NCI-H774 (cell line): ENCODE measurements at places on chromosomes 7 and 10.
A peak's percentile ranks its signal among the peaks of the same experiment; 100 is the strongest.

DNA sequence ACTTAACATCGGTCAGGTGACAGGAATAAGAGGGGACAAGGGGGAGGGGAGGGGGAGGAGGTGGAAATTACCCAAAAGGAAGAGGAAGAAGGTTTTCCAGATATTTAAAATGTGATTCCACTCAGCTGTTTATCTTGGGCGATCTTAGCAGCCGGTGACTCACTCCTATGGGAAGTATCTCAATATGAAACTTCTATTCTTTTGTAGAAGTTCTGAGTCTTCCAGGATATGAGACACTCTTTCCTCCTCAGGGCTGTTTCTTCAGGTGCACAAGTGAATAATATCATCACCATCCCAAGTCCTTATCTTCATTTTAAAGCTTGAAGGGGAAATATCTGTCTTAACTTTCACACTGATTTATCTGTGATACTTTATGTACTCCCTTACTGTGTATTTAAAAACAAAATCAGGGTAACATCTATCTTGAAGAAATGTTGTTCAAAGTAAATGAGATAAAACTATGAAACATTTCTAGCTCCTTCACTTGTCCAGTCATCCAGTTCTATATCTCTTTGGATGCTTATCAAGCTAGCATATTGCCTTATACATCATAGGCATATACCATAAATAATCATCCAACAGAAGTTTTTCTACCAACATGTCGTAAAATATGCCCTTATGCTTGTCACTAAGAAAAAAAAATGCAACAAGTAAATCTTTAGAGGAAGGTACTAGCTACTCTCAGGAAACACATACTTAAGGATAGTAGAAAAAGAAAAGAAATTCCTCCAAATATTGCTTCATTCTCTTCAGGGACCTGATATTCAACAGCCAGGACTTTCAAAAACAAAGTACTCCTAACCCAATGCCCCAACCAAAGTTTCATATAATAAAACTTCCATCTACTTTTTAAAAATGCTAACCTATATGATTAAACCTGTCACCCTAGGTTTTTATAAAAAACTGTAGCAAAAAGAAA is 13.7 kb downstream of the DOCK4 start:
- no peak for DNase-seq

DNA sequence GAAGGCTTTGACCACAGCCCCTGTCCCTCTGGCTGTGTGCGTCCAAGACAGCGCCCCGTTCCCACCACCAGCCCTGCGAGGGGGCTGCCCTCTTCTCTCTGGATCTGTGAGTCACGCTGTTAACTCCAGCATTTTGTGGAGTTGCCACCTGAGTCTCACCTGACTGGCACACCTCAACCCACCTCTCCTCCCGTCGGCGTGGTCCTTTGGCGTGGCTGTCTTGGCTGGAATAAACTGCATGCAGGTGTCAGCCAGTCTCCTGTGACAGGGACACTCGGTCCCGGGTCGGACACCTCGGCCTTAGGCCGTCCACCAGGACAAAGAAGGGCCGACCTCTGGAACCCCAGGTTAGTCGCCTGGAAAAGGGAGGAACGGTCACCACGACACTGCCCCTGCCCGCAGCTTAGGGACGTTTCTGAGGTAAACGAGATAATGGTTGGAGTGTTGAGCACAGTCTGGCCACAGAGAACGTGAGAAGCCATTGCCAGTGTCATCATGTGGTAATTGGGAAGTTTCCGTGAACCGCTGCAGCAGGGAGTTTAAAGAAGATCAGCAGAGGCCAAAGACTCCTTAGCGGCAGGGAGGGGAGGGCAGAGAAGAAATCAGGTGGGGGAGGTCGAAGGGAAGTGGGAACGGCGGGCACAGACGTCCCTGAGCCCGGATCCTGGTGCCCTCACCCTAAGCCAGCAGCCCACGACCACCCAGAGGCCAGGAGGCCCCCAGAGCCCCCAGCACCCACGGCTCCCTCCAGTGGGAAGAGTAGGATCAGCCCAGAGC is 73.6 kb upstream of the FAM20C start:
- DNase-seq: no peak

- no peak for DNase-seq
Observed at GRCh38 chr7:117993377-117994003, 120.2 kb upstream of the CTTNBP2 start.

DNA sequence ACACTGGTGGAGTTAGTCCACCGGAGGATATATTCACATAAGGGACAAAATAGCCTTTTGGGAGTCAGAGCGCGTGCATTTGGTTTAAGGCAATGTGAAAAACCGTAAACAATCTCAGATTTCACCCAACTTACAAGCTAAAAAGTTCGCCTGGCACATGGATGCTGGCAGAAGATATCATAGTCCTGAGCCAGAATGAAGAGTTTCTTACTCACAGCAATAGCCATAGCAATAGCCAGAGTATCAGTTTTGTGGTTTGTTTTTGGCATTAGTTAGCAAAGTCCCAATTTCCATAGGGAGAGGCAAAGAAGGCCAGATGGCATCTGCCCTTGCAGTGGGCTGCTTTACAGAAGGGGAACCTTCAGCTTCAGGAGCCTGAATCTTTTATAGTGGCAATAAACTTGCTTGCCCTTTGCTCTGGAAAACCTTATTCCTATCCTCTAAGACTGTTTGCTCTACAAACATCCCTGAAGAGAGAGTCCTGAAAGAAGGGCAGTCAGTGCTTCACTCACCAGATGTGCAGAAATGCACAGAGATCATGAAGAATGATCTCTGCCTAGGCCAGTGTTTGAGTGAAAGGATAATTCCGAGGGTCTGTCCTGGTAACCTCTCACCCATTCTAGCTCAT is 28.7 kb upstream of the RSBN1L start:
- no peak for DNase-seq

DNA sequence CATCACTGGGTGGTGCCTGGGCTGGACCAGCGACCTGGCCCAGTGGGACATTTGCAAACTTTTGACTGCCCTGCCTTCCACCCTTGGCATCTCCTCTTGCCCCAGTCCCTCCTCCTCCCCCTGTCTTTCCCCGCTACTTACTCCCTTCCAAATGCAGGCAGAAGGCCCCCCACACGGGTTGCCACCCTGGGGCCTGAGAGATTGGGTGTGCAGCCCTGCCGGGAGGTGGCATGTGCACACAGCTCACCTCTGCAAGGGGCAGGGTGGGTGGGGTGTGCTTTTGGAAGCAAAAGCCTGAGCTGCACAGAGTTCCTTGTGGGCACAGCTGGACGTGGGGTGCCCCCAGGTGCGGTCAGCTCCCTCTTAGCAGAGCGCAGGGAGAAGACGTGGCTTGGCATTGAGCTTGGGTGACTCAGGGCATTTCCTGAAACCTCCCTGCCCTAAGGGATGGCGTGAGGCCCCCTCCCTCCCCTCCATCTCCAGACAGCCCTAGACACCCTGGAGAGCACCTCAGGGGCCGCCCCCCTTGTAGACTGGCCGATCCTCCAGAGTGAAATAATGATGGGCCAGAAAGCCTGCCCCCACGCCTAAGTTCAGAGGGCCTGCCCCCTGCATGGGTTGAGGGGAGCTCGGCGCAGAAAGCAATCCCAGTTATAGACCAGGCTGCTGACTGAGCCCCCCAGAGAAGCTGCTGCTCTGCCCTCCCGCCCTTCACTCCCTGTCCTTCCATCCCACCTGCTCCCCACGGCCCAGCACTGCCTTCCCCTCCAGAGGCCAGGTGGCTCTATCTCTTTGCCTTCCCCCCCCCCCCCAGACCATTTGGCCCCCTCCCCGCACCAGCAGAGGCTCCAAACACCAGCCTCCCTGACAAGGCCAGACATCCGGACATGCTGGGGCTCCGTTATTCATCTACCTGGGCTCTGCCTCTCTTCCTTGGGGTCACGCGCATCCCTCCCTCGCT is 2.3 kb upstream of the SHH start:
- no peak for DNase-seq

DNA sequence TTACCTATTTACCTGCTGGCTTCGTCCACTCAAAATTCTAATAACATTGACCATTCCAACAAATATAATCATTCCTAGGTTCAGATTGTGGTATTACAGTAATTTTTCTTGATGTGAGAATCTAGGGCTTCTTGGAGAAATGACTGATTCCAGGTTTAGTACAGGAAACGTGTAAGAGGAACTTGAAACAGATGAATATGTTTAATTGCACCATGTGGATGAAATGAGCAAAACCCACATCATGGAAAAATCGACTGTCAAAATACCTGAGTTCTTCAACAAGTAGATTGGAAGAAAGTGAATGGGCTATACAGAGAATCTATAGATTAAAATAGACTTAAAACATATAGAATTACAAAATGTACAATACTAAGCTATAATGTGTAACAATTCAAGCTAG is 24.9 kb upstream of the OR9A4 start:
- DNase-seq: no peak

DNA sequence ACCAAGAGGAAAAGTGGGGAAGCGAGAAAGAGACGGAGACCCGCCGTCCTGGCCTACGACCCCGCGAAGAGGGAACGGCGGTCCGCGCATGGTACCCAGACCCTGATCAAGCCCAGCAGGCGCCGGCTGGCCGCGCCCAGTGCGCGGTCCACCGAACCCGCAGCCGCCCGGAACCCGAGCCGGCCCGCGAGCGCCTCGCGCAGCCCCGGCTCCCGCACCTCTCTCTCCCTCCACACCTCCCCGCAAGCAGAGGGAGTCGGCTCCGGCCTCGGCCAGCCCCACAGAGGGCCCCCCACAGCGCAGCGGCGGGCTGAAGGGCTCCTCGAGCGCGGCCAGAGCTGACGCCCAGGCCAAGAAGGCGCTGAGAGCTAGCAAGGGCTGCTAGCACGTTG is 164.7 kb downstream of the AGMO start:
- no peak for DNase-seq

- no peak for DNase-seq
Observed at GRCh38 chr10:131537281-131537680, 225.8 kb upstream of the TCERG1L start.

GRCh38 chr10:71643904-71644303 is 75.7 kb downstream of the C10orf105 start:
- no peak for DNase-seq

GRCh38 chr10:492836-493235 is 196.6 kb downstream of the DIP2C start:
- DNase-seq: no peak

GRCh38 chr10:89522463-89522862 is 12.9 kb downstream of the SLC16A12 start:
- DNase-seq: no peak

- no peak for DNase-seq
Observed at GRCh38 chr7:20282959-20283358, 47.7 kb upstream of the ITGB8 start.

- no peak for DNase-seq
Observed at GRCh38 chr7:139700505-139701235, 77.1 kb downstream of the HIPK2 start.

GRCh38 chr10:100713049-100713858 is 32.1 kb upstream of the PAX2 start:
- DNase-seq: no peak

- no peak for DNase-seq
Observed at GRCh38 chr7:155153676-155154075, 83.6 kb downstream of the HTR5A start.

DNA sequence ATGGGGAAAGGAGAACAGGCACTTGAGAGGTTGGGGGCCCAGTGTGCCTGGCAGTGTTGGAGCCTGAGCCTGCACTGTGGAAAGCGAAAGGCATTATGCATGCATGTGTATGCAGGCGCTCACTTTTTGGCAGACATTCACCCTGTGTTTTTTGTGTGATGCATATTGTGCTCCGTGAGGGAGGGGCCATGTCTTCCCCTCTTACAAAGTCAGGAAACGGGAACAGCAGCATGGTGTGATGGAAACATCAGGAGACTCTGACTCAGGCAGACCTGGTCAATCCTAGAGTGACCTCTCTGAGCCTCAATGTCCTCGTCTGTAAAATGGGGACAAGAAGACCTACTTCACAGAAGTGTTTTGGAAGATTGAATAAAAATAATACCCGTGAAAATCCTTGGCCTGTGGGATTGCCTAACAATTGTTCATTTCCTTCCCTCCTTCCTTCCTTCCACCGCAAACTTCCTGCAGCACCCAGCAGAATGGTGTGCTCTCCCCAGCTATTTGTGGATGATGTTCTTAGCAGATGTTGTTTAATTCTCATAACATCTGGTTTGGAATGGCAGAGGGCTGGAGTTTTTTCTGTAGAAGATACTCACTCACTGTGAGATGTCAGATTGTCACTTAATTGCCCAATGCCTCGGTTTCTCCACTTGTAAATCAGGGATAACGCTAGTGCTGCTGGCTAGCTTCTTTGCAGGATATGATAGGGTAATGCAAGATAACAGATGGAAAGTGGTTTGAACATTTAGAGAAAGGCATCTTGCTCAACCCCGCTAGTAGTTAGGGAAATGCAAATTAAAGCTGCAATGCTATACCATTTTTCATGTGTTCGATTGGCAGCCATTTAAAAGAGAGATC is 39.8 kb downstream of the CDH23 start:
- no peak for DNase-seq

- DNase-seq: no peak
Observed at GRCh38 chr10:32650246-32650655, 204.3 kb downstream of the CCDC7 start.

DNA sequence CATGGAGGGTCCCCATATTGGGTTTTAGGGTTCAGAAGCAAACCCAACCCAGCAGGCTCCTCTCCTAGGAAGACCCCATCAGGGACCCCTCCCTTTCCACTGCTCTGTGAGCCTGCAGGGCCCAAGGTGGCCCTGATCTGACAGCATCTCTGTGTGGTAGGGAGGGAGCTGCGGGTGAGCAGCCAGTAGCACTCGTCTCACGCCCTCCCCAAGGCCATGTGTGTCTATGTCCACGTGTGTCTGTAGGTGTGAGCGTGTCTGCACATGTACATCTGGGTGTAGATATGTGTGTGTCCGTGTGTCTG is 103.5 kb upstream of the FAM20C start:
- no peak for DNase-seq

GRCh38 chr7:137579913-137580640 is 236.5 kb upstream of the PTN start:
- no peak for DNase-seq

GRCh38 chr7:18437101-18437500 is 58.4 kb upstream of the HDAC9 start:
- DNase-seq: no peak

GRCh38 chr10:87868277-87868676 is 4.9 kb downstream of the PTEN start:
- no peak for DNase-seq

- DNase-seq: peak; percentile 1
Observed at GRCh38 chr10:102280397-102281101, 35.2 kb downstream of the GBF1 start.
